ENCODE measurements at places on chromosomes 7 and 10. TPM values are rescaled to one million over a fixed set of nuclear protein-coding genes. Genes with fewer than 3 reads are reported as not detected.

OR13A1 gene
- not detected for total RNA-seq

CACUL1 gene
- 28.1 TPM for total RNA-seq

FIGNL1 gene
- total RNA-seq: 11.5 TPM

SH2D4B gene
- total RNA-seq: under 0.01 TPM

TMEM140 gene
- 45.4 TPM for total RNA-seq

ERVW-1 gene
- total RNA-seq: not detected

STRA8 gene
- not detected for total RNA-seq

SFTPA2 gene
- not detected for total RNA-seq

CHPF2 gene
- total RNA-seq: 26.5 TPM

Measured in dermis lymphatic vessel endothelial cell (primary cell).